Activated naive CD8-positive, alpha-beta T cell treated with anti-CD3 and anti-CD28 coated beads, Interleukin-2, amount 50 U/mL, for 16 hours (primary cell): ENCODE measurements at places on chromosomes 12 and 14.

DNA sequence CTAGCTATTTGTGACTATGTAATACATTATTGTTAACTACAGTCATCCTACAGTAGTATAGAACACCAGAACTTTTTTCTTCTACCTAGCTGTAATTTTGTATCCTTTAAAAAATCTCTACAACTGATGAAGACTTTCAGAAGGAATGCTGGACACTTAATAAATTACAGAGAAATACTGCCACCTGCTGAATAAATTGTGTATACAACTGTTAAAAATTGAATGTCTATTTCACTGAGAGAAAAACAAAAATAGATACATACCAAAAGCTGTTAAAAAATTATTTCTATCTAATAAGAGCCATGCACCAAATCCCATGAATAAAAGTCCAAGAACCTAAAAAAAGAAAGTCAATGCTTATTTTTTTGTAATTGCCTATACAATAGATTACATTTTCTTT, 6.6 kb downstream of the TSPAN19 start:
- DNase-seq = no peak

DNA sequence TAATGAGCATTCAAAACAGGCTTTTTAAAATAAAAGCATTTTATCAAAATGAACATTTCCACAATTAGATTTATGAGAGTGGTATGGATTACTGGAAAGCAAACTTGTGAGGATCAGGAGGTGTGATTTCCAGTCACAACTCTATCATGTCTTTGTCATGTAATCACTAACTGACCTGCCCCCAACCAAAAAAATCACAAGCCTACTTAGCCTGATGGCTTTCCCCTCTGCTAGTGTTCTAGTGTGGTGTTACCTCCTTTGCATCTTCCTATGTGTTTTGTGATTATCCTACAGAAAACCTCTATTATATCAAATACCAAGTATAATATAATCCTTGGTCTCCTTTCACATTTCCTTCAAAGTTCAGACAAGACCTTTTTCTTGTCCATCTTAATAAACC, 168.6 kb downstream of the NOVA1 start:
- DNase-seq = no peak

DNA sequence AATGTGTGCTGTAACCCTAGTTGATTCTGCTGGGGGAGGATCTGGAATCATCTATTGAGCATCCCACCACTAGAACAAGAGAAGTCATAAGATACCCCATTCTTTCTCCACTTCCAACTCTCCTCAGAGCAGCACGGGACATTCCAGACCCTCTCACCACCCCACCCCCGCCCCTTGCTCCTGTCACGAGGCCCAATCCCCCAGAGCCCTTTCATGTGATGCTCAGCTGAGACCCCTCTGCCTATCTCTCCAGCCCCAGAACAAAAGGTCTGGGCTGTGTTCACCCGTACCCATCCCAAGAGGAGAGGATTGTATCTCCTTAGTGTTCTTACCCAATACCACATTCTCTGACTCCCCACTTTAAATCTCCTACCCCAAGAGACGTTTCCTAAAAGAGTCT, 602 bp downstream of the PMEL start:
- no peak for DNase-seq

GRCh38 chr12:94553130-94553519, 93.5 kb upstream of the CEP83 start:
- no peak for DNase-seq

GRCh38 chr12:18153826-18154225, 63.8 kb upstream of the RERGL start:
- no peak for DNase-seq

- no peak for DNase-seq
These were observed 6.3 kb upstream of the NINJ2 start for GRCh38 chr12:669576-669945.

DNA sequence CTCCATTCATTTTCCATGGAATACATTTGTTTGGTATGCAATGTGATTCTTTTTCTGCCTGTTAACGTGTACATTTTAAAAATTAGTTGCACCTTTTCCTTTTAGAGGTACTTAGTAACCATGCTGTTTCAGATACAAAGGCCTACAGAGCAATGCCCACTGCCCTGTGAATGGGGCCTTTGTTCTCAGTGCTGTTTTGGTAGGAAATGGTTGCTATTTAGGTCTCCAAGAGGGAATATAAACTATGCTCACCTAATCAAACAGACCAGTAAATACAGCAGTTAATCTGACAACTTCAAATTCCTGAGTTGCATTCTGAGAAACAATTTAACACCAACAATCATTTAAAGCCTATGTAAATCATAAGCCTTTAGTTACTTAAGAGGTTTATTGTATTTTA, 188.7 kb downstream of the BCAT1 start:
- DNase-seq = no peak

GRCh38 chr12:26132866-26133265, 8.0 kb upstream of the BHLHE41 start:
- DNase-seq = no peak

DNA sequence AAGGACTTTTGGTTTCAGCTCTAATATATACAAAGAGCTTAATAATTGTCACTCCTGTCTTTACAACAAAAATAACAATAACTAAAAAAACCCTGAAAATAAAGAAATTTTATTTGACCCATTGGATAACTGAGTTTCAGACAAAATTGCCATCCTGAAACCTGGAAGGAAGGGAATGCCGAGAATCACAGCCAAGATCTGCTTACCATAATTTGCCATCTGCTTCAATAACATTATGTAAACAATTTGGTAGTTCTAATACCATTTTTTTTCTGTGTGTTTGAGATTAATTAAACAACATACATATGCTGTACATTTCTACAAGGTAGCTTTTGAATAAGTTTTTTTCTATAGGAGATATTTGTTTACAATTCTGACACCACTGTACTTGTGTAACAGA, 596.3 kb upstream of the MGAT4C start:
- no peak for DNase-seq

- DNase-seq = no peak
These were observed 1.2 kb upstream of the GAPDH start for GRCh38 chr12:6532927-6533652.

DNA sequence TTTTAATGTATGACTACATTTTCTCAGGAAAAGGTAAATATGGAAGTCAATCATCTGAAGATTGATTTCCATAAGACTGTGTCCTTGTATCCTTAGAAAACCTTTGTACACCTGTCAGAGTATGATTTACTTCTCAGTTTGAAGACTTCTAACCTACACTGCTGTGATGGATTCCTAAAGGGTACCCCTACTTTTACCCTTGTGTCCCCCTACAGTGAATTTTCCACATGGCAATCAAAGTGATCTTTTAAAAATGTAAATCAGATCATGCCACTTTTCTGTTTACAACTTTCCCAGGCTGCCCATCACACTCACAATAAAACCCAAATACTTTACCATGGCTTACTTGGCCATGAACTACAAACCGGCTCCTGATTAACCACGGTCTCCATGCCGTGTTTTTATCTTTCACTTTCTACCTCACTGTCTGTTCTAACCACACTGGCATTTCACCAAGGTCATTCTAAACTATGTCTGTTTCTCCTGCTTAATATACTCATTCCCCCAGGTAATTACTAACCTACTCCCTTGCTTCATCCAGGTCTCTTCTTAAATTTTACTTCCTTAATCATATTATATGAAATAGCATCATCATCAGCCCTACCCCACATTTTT, 8.1 kb downstream of the DNAI7 start:
- no peak for DNase-seq

GRCh38 chr12:121889274-121889624, 659 bp downstream of the PSMD9 start:
- no peak for DNase-seq

DNA sequence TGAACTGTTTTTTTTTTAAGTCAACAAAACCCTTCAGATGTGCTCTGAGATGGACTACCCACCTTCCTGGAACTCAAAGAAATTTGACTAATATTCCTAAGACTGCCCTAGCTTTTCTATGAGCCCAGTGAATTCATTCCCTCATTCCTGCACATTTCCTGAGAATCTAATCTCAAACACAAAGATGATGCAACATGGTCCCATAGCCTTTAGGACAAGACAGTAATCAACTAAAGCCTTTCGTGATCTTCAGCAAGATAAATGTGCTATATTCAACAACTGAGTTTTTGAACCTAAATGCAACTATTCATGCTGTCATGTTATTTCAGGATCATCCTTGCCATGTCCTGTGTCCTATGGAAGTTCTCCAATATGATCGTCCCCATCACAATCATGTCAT, 5.0 kb downstream of the SETD3 start:
- DNase-seq = no peak

- no peak for DNase-seq
These were observed 69.0 kb downstream of the OTX2 start for GRCh38 chr14:56741325-56741724.

DNA sequence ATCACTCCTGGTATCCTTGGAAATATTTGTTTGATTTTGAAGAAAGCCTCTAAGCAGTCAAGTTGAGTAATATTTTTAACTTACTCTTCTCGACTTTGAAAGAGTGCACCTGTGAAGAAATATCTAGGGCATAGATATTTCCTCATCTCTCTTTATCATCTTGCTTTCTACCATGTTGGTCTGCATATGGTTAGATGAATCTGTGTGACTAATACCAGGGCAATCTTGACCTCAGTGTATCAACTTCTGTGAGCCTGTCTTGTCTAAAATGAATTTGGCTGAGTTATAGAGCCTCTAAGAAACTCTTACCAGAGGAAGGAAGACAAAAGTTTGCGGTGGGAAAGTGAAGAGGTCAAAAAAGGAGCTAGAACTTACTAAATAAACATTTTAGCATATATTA, 68.4 kb downstream of the SYT1 start:
- no peak for DNase-seq

DNA sequence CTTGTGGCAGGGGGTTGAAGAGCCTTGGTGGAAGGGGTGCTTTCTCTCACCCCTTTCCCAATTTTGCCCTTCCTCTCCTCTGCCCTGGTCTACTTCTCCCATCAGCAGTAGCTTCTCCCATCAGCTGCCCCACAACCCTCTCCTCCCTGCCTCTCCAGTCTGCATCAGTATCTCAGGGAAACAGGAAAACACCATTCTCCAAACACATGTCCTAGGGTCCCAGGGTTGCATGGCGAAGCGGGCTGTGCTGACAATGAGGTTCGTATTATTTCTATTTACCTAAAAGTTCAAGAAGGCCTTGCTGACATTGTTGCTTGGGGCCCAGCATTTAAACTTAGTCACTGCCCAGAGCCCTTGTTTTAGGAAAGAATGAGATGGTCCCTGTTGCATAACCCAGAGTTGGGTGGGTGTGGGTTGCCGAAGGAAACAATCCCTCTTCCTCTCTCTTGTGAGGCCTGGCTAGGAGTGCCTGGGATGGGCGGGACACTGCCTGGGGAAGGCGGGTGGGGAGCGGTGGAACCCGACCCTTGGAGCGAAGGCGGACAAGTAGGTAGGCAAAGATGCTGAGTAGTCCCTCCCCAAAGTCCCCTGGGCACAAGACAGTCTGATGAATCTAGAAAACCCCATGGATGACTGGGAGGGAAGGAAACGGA, 1.3 kb upstream of the IGFBP6 start:
- DNase-seq = no peak

DNA sequence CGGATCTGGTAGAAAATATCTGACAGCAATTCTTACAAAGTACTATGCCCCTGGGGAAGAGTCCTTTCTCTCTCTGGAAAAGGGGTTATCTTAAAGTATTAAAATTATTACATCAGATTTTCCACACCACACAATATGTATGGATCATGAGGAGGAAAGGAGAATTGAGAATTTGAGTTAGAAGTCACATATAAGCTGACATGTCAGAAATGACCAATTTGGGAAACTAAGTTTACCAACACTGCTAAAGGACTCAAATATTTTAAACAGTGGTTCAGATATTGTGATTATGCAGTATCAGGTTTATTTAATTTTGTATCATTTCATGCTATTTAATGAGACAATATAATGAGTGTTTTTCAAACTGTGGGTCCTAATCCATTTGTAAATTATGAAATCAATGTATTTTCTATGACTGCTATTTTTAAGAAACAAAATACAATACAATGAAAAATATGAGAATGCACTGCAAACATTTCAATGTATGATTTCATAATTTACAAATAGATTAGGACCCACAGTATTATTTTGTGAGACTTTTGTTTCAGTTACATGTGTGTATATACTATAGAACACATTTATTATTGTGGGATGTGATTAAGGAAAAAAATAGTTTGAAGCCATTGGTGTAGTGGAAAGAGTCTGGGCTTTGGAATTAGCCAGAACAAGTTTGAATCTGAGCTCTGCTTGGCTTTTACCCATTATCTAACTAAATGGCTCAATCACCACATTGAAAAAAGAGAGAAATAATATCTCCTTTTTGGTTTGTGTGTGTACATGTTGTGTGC, 1.8 kb upstream of the INSM2 start:
- no peak for DNase-seq

- no peak for DNase-seq
These were observed 1.9 kb downstream of the TMEM263 start for GRCh38 chr12:106957583-106957982.

DNA sequence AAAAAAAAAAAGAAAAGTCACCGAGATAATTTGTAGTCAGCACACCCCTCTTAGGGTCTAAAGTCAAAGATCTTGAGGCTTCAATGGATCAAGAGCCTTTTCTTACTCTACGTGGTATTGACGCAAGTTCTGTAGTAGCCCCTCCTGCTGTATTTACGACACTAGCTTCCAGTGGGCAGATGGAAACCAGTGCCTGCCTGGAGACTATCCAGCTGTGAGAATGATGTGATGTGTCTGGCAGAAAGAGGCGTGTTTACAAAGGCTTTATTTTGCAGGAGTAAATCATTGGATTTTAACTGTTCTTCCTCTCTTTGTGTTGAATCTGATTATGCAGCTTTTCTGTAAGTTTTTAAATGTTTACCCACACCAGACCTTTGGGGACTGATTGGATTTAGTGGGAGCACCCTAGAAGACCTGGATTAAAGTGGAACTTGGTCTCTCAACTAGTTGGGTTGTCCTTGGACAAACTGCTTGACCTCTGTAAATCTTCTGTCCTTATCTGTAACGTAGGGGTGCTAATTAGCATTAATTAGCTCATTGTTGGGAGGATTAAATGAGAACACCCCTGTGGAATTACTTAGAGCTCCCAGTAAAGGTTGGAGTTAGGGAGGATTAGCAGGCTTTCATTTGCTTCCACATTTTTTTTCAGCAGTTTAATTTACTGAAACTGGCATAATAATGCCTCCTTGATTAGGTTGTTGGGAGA, 72.4 kb downstream of the RASSF3 start:
- DNase-seq = no peak

- no peak for DNase-seq
These were observed 54.9 kb downstream of the RAB35 start for GRCh38 chr12:120061575-120062214.

DNA sequence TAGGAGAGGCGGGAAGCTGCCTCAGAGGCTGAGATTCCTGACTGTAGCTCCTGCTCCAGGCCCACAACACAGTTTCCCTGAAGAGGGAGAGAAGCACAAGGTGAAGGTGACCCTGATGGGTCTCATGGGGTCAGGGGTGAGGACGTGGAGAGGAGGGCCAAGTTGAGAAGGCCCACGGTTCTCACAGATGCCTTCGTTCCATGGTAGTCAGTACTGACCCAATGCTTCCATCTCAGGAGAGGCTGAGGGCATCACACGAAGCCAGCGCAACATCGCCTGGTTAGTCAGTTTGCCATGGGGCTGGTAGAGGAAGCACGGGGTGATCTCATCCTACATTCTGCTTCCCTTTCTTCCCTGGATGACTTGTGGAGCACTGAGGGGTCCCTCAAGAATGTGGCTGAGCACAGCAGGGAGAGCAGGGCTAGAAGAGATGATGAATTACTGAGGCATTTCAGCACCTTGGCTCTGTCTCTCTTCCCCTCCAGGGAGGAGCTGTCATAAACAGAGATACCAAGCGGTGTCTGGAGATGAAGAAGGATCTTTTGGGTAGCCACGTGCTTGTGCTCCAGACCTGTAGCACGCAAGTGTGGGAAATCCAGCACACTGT, 51.9 kb downstream of the GALNT8 start:
- DNase-seq = no peak

GRCh38 chr14:71117839-71118743, 210.8 kb downstream of the PCNX1 start:
- no peak for DNase-seq
